ENCODE measurements at places on chromosomes 1 and 21.
A peak's percentile ranks its signal among the peaks of the same experiment; 100 is the strongest.

GRCh38 chr1:167510881-167511280, 7.4 kb downstream of the CD247 start:
- DNase-seq = no peak

DNA sequence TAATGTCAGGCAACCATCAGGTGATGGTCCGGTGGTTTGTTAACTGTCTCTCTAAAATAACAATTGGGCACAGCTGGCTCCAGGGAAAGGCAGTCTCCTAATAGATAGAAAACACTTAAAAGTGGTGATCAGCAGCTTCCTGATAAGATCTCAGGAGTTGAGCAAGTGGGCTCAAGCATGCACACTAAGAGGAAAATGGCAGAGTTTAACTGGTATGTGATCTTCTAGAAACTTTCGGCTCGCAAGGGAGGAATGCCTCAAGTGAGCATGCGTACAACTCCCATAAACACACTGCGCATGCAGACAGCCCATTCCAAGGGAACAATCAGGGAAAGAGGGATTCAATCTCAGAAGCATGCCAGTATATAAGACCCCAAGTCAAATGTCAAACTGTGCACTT, 52.2 kb upstream of the VTCN1 start:
- no peak for DNase-seq

DNA sequence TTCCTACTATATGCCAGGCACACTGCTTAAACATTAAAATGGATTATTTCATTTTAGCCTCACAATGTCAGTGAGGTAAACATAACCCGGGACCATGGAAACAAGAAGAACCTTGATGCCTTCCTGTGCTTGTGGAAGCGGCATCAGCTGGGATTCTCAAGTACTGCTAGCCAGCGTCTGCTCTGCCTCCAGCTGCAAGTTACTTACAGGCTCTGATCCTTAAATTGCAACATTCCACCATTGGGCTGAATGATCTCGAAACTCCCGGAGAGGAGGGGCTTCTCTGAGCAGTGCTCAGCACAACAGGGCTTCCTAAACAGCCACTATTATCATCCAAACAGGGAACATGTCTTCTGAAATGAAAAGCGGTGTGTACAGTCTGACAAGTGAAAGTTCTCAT, 6.7 kb upstream of the MAN1C1 start:
- DNase-seq = no peak

DNA sequence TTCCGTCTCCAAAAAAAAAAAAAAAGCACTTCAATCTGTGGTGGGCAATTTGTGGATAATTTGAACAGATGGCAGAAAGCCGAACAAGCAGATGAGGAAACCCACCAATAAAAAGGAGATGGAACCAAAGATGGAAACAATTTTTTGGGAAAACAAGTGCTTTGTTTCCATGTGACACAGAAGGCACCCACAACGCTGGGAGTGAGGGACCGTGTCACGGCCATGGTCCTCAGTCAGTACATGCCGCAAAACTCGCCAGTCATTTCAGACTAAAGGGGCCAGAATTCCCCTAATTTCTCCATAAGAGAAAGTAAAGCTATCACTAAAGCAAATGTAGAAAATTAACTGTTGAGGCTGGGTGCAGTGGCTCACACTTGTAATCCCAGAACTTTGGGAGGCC, 5.0 kb downstream of the CCNL2 start:
- DNase-seq = no peak

GRCh38 chr1:207499573-207499972, 3.6 kb downstream of the CR1 start:
- peak; percentile 79 for DNase-seq

DNA sequence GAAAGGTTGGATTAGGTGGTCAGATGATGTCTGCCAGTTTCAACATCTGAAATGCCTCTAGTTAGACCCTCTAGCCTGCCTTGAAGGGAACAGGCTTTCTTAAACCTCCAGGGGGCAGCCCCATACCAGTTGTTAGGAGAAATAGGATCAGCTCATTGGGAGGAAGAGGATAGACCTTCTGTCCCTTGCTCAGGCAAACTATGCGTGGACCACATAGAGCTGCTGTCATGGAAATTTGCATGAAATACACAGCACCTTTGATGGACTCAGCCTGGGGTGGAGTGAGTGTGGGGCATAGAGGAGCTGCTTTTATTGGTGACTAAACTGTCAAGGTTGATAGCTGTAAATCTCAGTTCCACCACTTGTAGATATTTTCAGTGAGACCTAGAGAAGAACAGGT, 38.4 kb upstream of the SPAG17 start:
- no peak for DNase-seq

DNA sequence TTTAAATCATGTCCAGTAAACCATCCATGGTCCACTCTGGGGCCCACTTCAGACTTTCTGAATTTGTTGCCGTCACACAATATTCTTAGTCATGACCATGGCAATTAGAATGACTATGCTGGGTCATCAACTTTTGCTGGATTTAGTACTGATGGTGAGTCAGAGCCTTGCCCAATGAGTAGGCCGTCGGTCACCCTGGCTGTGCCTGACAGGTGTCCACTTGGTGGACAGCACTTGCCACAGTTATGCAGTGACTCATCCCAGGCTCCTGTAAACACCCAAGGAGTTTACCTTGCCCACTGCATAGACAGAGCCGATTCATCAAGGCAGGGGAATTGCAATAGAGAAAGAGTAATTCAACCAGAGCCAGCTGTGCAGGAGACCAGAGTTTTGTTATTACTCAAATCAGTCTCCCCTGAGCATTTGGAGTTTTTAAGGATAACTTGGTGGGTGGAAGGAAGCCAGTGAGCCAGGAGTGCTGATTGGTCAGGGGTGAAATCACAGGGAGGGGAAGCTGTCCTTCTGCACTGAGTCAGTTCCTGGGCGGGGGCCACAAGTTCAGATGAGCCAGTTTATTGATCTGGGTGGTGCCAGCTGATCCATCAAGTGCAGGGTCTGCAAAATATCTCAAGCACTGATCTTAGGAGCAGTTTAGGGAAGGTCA, 333.8 kb downstream of the PTPRU start:
- DNase-seq = no peak

GRCh38 chr1:214136324-214136919, 144.5 kb upstream of the SMYD2 start:
- DNase-seq = no peak

GRCh38 chr1:85607126-85607920, 26.8 kb downstream of the CCN1 start:
- no peak for DNase-seq

DNA sequence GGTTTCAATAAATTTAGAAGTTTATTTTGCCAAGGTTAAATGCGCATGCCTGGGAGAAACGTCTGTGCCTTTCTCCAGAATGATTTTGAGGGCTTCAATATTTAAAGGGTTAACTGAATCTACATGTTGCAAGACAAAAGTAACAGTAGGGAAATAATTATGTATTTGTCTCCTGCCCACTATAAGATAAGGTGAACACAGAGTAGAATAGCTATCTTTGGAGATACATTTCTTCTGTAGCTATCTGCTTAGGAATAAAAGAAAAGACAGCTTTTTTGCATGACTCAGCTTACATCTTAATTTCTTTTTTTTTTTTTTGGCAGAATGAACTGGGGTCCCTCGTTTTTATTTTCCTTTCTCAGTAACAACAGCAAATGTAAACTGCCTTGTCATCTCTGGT, 1351.6 kb downstream of the AMY1C start:
- DNase-seq = no peak

GRCh38 chr1:52967666-52968065, 40.6 kb downstream of the SCP2 start:
- no peak for DNase-seq

GRCh38 chr1:17739050-17739449, 16.1 kb upstream of the ACTL8 start:
- DNase-seq = no peak

DNA sequence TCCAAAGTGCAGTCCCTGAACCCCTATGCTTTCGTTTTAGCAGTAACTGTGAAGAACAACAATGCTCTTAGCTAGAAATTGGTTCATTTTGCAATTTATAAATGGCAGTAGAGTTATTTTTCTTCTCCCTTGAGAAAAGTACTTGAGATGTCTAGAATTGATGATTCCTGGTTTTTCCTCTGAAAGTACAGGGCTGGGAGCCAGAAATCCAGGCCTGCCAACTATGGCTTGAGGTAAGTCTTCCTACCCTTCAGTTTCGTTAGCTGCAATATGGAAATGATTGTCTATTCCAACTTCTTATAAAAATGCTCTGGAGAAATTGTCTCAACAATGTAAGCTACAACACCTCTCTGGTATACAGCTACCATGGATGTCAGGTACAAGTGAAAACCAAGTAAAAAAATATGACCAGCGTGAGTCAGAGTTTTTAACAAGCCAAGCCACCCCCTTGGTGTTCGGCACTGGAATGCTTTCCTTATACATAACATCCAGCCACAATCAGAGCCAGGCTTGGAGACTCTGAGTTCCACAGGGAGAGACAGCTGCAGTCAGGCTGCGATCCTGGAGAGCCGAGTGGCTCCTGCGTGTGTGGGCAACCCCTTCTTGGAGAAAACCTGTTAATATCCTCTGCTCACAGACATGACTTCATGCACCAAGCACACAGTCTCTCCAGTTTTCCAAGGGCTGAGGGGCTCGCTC, 22.0 kb downstream of the TSPAN2 start:
- DNase-seq = no peak

DNA sequence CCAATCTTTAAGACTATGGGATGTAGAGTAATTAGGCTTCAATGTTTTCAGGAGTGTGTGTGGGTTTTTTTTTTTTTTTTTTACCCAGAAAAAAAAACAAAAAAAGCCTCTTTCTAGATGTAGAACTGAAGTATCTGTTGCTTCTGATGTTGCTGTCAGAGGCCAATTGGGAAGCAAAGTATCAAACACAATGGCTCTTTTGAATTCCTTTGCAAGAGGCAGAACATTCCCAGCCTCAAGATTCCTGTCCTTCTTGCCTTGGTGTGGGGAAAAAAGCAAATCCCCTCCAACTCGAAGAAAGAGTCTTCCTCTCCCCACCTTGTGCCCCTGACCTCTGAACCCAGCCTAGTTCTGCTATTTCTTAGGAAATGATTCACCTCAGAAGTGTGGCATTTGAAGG, 55.4 kb upstream of the LMO4 start:
- no peak for DNase-seq

GRCh38 chr21:43578677-43579303, 80.5 kb downstream of the HSF2BP start:
- DNase-seq = no peak

DNA sequence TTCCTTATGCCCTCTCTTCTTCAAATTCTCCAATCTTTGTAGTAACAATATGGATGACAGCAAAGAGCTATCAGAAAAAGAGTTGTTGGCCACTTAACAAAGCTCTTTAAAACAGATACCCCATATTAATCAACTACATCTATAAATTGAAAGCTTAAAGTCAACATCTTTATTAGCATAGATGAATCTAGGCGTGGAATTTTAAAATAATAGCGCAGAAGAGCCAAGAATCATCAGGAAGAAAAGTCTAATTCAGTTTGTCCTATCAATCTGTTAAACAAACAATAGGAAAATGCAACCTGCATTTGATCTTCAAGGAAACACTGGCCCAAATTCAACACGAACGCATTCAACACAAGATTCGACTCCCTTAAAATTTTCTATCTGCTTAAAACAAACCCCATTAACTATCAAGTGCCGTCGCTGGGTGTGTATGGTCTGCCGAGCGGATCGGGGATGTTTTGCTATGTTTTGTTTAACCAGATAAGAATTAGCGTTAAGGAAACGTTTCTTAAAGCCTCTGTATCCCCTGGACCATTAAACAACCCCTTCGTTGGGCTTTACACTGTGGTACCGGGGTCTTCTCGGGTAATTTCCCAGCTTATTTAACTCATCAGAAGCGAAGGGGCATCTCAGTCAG, 1.0 kb downstream of the LYST start:
- no peak for DNase-seq

DNA sequence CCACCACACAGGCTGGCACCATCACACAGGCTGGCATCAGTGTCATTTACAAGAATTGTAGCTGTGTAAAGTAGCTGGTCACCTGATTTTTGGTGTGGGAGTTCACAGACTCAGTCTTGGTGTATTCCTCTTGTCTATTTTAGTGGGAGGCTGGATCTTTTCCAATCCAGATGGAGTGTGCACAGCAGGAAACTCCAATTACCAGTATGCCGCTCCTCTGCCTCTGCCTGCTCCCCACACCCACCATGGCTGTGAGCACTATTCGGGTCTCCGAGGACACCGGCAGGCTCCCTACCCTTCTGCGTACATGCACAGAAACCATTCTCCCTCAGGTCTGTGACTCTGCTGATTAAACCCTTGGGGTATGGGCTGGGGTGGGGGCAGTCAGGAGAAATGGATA, 24.2 kb downstream of the TBX19 start:
- no peak for DNase-seq

- no peak for DNase-seq
Observed at GRCh38 chr1:248914796-248915381, 8.9 kb downstream of the PGBD2 start.

GRCh38 chr1:185598332-185598731, 135.9 kb upstream of the HMCN1 start:
- DNase-seq = no peak

DNA sequence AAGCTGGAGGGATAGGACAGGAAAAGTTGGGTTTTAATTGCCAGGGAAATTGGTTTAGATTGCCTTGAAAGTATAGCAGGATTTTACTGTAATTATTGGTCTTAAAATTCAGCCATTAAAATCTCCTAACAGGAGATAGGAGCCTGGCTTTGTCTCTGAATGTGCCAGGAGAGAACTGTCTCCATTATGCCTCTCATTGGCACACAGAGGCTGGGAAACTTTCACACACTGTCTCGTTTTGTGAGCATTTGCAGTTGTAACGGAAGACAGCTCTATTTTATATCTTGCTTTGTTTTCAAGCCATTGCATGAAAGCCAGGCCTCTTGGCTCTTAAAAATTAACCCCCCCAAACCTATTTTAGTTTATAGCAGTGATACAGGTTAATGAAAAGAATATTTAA, 12.5 kb downstream of the DNAJC6 start:
- DNase-seq = no peak

- no peak for DNase-seq
Observed at GRCh38 chr1:218829097-218829496, 344.6 kb upstream of the LYPLAL1 start.

DNA sequence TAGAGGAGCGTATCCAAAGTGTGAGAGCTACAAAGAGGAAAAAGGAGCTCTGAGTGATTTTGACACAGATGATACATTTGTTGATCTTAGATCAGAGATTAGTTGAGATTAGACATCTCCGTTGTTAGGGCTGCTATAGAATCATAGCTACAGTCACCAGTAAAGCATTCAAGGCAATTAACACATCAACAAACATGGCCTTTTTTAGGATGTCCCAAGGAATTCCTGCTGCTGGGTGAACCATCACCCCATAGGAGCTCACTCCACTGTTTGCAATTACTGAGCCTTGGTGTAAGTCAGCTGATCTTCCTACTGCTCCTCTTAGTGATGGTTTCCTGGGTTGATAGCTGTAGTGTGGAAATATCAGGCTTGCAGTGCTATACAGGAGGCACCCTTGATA, 6.7 kb upstream of the RSRP1 start:
- no peak for DNase-seq

DNA sequence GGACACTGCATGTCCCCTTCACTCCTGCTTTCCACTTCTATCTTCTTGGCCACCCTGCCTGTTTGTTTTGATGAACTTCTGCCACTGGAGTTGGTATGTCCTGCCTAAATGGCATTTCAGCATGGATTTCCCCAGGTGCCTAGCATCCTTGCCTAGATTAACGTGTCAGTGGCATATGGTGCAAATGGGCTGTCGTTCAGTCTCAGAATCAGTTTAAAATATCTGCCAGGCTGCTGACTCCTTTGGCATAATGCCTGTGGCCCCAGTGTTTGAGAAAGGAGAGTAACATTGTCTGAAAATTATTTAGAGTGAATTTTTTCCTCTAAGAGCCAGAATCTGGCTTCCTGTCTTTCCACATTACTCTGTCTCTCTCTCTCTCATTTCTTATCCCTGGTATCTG, 64.9 kb upstream of the BARHL2 start:
- no peak for DNase-seq

GRCh38 chr1:29696656-29697390, 460.5 kb downstream of the PTPRU start:
- DNase-seq = no peak

Data from activated CD4-positive, alpha-beta T cell treated with anti-CD3 and anti-CD28 coated beads for 48 hours (primary cell).